ENCODE measurements at places on chromosomes 6 and 20. TPM values are rescaled to one million over a fixed set of nuclear protein-coding genes. Genes with fewer than 3 reads are reported as not detected.

MYMX gene
- total RNA-seq, result not detected

MDFI gene
- total RNA-seq, result not detected

MYBL2 gene
- 29.8 TPM for total RNA-seq

TMEM74B gene
- not detected for total RNA-seq

ARMH2 gene
- not detected for total RNA-seq

PROKR2 gene
- not detected for total RNA-seq

NANP gene
- 1.2 TPM for total RNA-seq

FAM83B gene
- not detected for total RNA-seq

SRMS gene
- not detected for total RNA-seq

STX11 gene
- 0.35 TPM for total RNA-seq

BYSL gene
- 34.0 TPM for total RNA-seq

SLC17A2 gene
- not detected for total RNA-seq

SLA2 gene
- total RNA-seq, result not detected

TRIM31 gene
- not detected for total RNA-seq

CTAGE9 gene
- total RNA-seq, result not detected

NKX2-2 gene
- total RNA-seq, result 3.1 TPM

IMPG1 gene
- not detected for total RNA-seq

GPSM3 gene
- total RNA-seq, result 0.20 TPM

NKAPL gene
- total RNA-seq, result not detected

LHFPL5 gene
- total RNA-seq, result not detected

TTK gene
- 173 TPM for total RNA-seq

GRCh38 chr6:23246896-23247295 is 677.5 kb downstream of the HDGFL1 start:
- DNase-seq, result no peak

DNA sequence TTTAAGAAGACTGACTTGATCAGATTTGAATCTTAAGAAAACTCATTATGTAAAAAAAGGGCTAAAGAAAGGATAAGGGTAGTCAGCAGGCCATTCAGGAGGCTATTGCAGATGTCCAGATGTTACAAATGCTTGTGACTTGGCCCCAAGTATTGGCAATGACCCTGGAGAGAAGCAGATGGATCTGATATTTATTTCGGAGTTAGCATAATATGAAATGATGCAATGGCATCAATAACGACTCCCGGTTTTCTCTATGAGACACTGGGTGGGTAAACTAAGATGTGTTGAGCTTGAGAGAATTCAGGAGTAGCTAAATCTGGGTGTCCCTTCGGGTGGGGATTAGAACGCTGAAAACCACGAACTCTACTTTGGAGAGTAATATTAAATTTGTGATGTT is 149.7 kb downstream of the LAMA2 start:
- DNase-seq, result no peak

DNA sequence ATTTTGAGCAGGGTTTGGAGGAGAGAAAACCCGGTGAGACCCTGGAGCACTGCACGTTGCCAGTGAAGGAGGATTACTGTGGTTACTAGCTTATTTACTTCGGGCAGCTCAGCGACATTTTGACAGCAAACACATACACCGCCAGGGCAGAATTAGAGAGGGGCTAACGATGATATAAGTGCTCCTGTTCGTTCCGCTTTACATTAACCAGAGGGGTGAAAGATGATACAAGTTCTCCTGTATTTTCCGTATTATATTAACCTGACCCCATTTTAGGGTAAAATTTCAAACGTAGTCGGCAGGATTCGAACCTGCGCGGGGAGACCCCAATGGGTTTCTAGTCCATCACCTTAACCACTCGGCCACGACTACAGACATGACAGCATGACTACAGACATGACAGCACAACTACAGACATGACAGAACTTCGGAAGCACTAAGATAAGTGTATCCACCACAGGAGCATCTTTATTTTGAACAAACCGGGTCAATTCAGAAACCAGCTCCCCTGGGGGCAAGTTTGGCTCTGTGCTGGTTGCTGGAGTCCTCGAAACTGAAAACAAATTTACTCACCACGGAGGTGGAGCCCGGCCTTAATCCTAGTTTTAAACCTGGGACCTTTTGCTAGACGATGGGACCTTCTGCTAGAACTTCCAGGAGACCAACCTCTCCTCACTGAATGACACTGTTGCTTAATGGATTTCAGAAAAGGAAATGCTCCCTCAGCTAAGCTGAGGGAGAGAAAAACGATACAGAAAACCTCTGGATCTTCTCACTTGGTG is 80.4 kb upstream of the ZNF184 start:
- peak; percentile 89 for DNase-seq

- no peak for DNase-seq
Measured at GRCh38 chr6:43886717-43887339, 116.8 kb downstream of the VEGFA start.

- DNase-seq, result no peak
Measured at GRCh38 chr6:88000713-88001112, 46.9 kb upstream of the SPACA1 start.

DNA sequence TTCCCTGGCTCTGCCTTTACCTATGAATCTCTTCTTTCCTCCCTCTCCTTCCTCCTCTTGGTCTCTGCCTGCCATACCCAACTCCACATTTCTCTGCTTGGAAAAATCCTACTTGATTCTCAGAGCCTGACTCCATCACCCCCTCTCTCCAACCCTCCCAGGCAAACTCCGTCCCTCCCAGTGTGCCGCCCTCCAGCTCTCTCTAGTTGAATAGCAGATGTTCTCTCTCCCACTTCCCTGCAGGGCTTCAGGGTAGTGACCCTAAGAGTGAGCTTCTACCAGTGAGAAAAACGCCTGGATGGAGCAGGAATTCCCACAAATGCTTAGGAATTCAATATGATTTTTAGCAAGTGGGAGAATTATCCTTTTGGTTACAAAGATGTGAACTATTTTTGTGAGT is 141.6 kb downstream of the MTHFD1L start:
- DNase-seq, result no peak

- DNase-seq, result peak; percentile 86
Measured at GRCh38 chr6:47034926-47035325, 7.2 kb downstream of the ADGRF1 start.

- DNase-seq, result no peak
Measured at GRCh38 chr20:62183426-62184142, 756 bp downstream of the MTG2 start.

DNA sequence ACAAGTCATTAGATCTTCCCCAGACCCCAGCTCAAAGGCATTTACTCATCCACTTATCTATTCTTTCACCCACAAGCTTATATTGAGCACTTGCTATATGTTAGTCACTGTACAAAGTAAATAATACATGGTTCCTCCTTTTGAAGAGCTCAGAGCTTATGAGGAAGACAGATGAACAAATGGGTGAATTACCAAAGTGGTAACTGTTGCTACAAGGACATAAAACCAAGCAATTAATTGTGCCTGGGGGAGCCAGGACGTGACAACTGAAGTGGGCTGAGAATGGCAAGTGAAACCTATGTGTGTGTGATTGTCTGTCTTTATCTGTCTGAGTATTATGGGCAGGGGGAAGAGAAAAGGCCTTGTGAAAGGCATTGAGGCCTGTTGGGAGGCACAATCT is 45.6 kb upstream of the AKIRIN2 start:
- no peak for DNase-seq

- no peak for DNase-seq
Measured at GRCh38 chr6:151729829-151730495, 77.5 kb upstream of the ESR1 start.

DNA sequence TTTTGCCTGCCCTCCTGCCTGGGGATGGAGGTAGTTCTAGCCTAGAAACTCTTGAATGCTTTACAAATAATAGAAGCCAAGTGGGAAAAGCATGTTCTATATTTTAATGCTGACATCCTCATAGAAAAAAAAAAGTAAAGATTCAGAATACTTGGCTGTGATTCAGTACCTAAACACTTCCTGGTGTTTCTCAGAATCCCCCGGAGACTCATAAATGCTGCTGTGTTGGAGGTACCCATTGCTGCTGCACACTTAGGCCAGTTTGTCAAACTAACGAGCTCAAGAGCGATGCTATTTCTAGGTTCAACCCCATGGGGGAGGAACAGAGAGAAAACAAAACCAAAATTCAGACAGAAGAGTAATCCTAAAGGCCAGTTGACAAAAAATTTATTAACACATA is 38.8 kb upstream of the ZFP64 start:
- DNase-seq, result no peak

- peak; percentile 39 for DNase-seq
Measured at GRCh38 chr20:57509665-57510237, 15.2 kb downstream of the CTCFL start.

GRCh38 chr6:166754218-166755030 is 127.4 kb upstream of the RPS6KA2 start:
- no peak for DNase-seq

GRCh38 chr6:35522660-35523658 is 10.3 kb upstream of the TULP1 start:
- DNase-seq, result peak; percentile 53

DNA sequence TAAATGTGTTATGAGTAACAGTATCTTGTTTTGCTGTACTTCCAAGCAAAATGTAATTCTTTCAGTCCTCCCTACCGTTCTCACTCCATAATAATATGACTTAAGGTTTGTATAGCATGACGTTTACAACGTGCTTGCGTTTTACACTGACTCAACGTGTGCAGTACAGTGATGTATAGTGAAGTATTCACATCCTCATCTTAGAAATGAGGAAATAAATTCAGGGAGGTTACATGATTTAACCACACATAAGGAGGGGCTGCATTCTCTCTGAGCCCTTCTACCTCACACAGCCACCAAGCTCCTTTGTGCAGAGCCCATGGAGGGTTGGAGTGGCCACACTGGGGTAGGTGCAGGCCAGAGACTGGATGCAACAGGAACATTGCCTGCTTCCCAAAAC is 164.5 kb downstream of the MTHFD1L start:
- DNase-seq, result no peak

GRCh38 chr6:583635-584034 is 73.3 kb downstream of the HUS1B start:
- DNase-seq, result no peak

DNA sequence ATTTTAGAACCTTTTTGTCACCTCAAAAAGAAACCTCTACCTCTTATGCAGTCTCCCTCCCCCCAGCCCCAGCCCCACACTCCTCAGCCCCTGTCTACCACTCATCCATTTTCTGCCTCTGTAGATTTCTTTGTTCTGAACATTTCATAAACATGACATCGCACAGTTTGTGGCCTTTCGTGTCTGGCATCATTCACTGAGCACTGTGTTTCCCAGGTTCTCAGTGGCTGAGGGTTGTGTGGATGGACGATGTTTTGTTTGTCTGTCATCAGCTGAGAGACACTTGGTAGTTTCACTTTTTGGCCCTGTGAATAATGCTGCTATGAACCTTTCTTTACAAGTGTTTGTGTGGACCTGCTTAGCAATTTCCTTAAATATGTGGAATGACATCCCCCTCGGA is 64.5 kb downstream of the FAM120B start:
- no peak for DNase-seq

DNA sequence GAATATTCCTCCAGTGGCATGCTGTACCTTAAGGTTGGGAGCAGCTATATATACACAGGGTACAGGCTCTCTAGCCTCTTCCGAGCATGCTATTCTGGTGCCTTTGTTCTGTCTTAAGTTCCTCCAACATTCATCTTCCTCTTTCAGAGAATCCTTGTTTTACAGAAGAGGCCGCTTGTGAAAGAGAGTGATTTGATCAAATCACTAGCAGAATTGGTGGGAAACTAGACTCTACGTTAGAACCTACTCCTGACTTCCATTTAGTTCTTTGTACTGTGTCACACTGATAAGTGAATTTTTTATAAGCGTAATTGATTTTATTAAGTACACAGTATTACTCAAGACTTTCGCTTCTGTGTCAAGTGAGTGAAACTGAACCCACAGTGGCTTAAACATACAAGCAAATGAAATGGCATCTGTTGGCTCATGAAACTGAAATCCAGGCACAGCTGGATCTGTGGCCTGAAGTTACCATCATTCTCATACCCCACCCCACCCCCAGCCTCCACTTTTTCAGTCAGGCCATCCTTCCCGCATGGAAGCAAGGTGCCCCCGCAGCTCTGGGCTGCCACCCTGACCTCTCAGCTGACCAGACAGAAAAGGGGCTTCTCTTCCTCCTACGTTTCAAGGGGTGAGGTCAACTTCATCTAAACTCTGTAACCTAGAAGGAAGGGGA is 102.3 kb downstream of the RPP40 start:
- DNase-seq, result no peak

- DNase-seq, result no peak
Measured at GRCh38 chr6:148325316-148326068, 17.1 kb upstream of the SASH1 start.

DNA sequence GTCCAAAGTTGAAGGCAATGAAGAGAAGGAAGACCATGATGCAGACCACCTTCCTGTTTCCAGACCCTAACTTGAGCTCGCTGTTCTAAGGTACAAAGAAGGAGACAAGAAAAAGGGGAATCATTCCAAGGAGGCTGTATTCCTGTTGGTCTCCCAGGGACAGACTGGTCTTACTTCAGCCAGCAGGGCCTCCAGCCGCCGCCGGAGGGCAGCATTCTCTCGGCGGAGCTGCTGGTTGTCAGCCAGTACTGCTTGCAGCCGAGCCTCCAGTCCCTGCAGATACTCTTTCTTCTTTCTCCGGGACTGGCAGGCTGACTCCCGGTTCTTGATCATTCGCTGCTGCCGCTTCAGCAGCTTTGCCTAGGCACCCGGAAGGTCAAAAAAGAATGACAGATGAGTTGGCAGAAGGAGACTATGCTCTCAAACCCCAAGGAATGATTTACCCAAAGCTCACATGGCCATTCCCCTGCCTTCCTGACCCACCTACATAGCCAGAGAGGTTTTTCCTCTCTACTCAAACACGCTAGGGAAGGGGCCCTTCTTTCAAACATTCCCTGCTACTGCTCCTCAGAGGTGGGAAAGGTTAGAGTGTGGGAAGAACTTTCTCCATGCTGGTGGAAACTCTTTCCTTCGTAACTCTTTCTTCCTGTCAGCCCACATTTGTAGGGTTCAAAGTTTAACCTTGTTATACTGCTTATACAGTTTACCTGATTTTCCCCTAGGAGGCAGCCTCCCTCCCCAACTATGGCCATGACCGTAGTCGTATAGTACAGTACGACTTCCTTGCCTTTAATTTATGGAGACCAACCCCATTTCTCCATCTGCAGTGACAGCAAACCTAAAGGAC is 9.0 kb downstream of the ATF6B start:
- peak; percentile 76 for DNase-seq

DNA sequence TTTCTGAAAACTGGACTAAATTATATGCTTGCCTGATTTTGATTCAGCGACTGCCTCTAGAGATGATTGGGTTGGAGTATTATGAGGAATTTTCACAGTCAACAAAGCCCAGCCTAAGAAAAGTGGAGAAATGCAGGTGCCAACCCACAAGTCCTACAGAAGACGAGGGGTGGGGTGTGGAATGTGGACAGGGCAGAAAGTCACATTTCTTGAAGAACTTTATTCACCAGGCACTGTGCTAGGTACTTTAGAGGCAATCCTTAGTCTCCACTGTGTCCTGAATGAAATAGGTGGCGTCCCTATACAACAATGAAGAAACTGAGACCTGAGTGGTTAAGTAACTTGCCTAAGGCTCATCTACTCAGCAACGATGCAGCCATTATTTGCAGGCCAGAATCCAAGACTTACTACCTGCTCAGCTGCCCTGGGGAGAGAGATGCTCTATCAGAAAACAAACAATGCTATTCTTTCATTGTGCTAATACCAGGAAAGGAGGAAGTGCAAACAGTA is 106.3 kb downstream of the RNF144B start:
- DNase-seq, result no peak

Data from MG63 (cell line).